Kidney glomerular epithelial cell (primary cell): ENCODE measurements at places on chromosomes 11 and 22.

GRCh38 chr11:45805305-45806071, 539 bp downstream of the SLC35C1 start:
- DNase-seq, result peak; percentile 23

DNA sequence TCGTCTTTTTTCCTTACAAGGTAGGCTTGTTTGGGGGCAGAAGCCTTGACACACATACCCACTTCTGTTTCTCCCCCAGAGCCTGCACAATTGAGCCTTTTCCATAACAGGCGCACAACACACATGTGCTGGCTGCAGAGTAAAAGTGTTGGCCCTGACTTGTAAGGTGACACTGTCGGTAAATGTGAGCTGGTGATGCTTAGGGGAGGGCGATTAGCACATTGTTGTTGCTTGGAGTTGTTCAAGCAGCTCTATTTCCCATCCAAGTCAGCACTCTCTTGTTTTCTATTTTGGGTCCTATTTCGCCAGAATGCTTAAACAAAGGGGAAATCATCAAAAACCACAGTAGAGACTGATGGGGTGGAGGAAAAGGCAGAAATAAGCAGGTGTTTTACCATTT, 51.9 kb upstream of the PTPRJ start:
- DNase-seq, result no peak

DNA sequence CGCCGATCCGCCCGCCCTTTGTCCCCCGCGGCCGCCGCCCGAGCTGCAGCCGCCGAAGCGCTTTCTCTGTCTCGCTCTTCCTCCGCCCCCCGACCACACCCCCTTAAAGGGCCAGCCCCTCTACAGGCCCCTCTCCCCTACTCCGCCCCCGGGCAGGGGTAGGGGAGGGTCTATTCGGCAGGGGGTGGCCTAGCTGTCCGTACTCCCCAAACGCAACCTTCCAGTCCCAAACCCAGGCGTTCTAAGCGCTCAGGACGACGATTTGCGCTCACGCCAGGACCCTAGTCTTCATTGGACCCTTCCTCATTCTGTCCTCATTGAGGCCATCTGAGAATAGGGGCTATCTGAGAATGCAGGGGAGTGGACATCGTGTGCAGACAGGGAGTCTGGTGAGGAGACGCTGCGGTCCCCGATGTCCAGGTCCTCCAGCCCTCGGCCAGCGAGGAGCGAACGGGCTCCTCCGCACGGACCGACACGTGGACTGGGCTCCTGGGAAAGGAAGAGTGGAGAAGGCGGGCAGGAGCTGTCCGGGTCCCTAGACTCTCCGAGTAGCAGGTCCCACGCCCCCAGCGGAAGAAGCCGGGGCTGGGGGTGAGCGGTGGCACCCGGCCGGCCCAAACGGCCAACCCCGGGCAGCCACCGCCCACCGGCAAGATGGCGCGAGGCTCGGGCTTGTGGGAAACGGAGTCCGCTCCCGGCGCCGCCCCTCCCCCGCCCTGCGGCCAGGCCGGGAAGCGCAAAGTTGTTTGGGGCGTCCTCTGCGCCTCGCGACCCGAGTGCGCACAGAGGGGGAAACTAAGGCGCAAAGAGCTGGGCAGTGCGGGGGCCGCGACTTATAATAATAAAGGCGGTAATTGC, at the start of gene PPP1R14B:
Gene PPP1R14B, minus strand, starts transcription at position 73 of the 858 bp plus-strand sequence. CDS start 270 bp downstream, outside the sequence.
- DNase-seq, result peak; percentile 64

GRCh38 chr11:129973068-129973467, 29.6 kb downstream of the PRDM10 start:
- DNase-seq, result peak; percentile 16

GRCh38 chr22:40345815-40346184, 500 bp upstream of the ADSL start:
- no peak for DNase-seq

DNA sequence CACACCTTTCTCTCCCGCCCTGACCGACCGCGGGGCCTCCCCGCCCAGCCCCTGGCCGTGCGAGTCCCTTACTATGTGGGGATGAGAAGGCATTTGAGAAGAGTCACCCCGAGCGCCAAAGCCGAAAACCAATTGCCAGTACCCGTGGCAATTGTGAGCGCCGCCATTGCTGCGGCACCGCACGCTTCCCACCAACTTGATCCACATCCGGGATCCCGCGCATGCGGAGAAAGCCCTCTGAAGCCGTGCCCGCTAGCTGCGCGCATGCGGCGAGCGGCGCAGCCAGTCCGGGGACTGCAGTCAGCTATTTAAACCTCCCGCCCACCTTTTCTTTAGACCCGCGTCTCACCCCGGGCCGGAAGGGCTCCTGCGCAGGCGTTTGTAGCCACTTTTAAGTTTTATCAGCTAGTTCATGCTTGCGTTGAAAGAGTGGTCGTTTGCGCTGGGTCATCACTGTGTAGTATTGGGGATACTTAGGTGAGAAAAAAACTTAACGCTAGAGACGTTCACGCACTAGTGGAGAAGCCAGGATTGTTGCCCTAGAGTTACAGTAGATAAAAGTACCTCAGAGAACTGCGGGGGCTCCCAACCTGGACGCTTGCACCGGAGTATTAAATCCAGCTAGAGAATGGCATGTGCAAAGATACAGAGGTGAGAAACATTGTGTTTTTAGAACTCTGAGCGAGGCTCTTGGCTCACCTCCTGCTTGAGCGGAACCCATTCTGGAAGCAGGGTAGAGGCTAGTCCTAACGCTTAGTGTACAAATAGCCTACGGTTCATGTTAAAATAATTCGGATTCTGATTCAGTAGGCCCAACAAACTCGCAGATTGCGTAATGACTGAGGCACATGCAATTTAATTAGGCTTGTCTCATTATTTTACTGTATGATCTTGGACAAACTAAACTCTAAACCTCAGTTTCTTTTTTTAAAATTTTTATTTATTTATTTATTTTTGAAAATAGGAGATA, at the start of gene ALG8:
Gene ALG8, minus strand, starts transcription at position 205 of the 970 bp plus-strand sequence. Its CDS starts 38 bp downstream, at position 167.
- DNase-seq, result peak; percentile 90

- peak; percentile 37 for DNase-seq
Observed at GRCh38 chr11:44604171-44604581, 38.7 kb downstream of the CD82 start.
